Activated CD4-positive, alpha-beta T cell treated with anti-CD3 and anti-CD28 coated beads, Interleukin-2, amount 50 U/mL, for 16 hours (primary cell): ENCODE measurements at places on chromosomes 2 and 18.

GRCh38 chr2:104487366-104487765 is 366.5 kb upstream of the POU3F3 start:
- DNase-seq = no peak

- DNase-seq = no peak
Measured at GRCh38 chr18:44536046-44536445, 144.6 kb upstream of the SETBP1 start.

DNA sequence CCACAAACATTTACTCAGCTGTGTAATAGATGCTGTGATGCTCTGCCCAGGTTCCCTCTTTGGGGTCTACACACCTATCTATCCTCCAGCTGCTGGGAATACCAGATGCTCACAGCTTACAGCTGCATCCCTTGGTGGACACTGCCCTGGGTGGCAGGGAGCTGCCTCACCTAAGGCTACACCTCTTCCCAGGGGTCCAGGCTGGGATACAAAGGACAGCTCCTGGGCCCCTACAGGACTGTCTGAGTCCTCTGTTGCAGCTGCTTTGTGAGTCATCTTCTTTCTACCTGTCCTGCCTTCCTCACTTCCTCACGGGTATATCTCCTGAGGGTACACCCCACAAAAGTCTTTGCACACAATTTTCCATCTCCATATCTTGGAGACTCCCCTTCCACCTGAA is 27.6 kb downstream of the THNSL2 start:
- DNase-seq = no peak

GRCh38 chr2:20164061-20164733 is 60.7 kb downstream of the SDC1 start:
- DNase-seq = no peak

DNA sequence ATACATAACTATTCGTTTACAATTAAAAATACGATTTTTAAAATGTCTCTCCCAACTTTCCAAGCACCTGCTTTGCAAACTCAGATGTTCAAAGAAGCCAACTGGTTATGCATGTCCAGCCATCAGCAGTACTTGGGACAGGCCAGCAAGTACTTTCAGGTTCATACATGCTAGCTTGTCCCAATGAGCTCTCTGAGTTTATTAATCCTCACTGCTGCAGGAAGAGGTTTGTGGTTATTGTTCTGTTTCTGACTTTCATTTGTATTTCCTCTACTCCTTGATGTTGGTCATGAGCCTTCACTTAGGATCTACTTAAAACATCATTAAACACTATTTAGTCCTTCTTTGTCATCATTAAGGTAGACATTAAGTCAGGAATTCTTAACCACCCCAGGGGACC is 374.1 kb downstream of the LRATD1 start:
- peak; percentile 19 for DNase-seq

DNA sequence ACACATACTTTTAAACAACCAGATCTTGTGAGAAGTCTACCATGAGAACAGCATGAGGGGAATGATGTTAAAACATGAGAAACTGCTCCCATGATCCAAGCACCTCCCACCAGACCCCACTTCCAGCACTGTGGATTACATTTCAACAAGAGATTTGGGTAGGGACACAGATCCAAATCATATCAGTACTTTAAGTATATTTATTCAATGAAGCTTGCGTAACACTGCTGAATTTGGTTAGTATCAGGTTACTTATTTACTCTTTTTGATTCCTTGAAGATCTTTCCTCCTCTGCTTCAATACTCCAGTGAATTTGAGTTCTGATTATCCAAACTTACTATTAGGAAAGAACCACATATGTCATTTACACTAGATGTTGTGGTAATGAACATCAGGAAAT is 418.6 kb downstream of the PIK3C3 start:
- DNase-seq = no peak

DNA sequence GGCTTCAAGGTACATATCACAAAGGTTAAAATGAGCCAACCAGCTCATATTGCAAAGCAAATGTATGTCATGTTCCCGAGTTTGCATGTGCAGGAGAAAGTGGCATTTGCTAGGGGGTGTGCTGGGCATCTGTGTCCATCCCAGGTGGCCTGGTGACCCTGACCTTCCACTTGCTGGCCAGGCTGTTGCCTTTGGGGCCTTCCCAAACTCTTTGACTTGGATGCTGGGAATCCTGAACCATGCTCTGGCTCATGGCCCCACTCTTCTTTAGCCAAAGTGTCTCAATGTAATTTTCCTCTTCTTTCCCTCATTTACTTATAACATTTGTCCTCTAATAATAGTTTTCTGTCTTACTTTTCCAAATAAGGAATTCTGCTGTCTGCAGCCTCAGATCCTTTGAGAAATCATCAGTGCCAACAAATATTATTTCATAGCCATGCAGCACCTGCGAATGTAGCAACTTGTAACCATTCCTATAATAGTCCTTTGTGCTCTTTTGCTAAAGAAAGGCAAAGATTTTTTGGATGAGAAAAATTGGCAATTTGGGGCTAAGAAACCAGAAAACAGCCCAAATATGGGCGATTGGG is 64.2 kb downstream of the MTCL1 start:
- no peak for DNase-seq

DNA sequence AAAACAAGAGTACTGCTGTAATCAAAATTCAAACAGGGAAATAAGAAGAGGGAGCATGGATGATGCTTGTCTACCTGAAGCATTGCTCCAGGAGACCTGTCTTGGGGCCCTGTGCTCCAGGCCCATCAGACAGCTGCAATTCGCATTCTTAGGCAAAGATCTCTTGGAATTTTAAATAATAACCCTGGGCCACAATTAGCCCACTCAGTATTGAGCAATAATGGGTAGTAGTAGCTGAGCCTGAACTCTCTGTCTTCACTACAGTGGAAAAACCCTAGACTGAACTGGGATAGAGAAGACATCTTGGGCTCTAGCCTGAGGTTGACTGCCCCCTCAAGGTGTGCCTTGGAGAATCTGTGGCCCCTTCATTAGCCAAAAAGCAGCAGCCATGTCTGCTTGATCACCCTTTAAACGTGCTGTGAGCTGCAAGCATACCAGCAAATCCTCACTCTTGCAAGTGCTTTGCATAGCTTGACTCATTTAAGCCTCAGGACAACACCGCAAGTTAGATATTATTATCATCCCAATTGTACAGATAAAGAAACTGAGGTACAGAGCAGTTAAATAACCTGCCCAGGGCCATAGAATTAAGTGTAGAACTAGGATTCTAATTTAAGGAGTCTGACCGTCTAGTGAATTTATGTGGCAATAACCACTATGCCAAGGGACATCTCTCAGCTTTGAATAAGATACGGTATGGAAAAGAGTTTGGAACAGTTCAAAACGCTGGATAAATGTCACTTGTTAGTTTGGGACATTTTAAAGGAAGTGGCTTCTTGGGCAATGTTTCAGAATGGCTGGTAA is 69.0 kb downstream of the DDX1 start:
- DNase-seq = no peak

DNA sequence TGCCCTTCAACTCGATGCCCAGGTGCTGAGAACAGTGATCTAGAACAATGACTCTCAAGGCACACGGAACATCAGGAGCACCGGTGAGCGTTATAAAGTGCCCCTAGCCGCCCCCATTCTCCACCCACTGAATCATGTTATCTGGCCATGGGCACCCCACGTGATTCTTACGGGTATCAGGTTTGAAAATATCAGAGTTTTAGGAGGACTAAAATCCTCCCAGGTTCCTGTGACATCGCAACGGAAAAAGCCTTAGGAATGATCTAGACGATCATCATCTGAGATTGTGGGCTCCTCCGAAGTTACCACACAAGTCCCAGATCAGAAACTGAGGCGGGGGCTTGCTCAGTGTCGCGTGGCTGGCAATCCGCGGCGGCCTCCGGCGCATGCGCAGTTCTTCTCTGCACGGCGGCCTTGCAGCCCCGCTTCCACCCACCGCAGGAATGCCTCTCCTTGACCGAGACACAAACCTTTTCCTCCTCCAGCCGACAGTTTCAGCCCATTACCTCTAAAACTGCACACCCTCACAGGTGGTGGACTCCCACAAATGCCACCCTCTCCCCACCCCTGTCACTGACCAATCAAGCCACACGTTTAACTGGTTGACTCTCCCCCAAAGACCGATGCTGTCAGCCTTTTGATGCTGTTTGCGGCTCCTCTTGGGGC is 5.8 kb upstream of the MRPL33 start:
- DNase-seq = peak; percentile 29

- no peak for DNase-seq
Measured at GRCh38 chr2:232835687-232836208, 34.3 kb upstream of the SNORC start.

DNA sequence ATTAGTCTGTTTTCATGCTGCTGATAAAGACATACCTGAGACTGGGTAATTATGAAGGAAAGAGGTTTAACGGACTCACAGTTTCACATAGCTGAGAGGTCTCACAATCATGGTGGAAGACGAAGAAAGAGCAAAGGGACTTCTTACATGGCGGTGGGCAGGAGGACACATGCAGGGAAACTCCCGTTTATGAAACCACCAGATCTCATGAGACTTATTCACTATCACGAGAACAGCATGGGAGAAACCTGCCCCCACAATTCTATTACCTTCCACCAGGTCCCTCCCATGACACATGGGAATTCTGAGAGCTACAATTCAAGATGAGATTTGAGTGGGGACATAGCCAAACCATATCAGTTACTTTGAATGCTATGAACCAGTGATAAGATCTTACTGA is 44.1 kb downstream of the SCTR start:
- no peak for DNase-seq

DNA sequence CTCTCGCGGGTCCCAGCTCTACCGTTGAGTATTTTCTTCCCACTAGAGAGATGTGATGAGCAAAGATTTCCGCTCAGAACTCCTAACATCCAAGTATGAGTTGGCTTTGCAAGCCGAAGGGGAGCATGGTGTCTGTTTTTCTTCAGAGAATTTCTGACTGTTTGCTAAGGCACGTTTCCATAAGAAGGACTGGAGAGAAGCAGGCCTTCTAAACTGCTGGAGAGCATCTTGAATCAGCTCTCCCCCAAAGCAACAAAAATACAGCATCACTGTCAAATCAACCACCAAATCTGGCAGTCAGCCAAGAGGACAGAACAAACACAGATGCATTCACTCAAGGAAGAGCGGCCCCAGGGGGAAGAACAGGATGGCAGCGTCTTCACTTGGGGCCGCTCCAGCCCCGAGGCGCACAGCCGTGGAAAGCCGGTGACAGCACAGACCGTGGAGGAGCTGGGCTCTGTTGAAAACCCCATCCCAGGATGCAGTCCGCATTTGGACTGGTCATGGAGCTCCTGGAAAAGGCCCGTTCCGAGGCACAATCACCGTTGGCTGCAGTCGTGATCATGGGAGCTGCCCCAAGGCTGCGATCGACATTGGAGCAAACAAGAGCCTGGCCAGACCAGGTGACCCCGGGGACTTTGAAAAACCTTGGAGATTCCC is 101.4 kb downstream of the NFATC1 start:
- no peak for DNase-seq

DNA sequence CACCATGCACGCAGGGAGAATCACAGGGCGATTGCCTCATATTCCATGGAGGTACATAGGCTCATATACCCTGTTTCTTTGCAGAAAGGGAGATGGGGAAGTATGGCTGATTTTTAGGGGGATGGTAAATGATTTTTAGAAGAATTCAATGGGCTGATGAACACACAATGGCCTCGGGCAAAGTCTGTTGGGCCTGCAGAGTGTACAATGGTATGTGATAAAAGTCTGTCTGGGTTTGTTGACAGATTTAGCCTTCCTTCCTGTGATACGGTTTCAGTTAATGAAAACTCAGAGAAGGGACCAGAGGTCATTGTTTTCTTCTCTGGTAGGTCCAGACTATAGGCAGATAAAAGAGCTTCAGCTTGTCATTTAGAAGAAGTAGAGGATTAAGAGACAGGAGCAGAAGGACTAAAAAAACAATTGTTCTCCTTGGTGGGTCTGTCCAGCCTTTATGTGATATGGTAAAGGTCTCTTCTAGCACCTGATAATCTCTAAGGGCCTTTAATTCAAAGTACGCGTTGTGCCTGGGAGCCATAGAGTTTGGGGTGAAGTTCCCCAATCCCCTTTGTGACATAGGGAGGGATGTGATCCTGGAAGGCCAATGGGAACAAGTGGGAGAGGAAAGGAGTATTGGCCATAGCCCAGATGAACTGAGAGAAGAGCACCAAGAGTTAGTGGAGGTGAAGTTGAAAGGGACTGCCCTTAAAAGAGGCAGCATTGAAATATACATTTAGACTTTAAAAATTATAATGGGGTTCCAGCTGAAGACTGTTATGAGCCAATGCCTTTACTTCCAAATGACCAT is 107.5 kb upstream of the SERPINE2 start:
- DNase-seq = no peak

GRCh38 chr2:42167458-42167857 is 1.7 kb upstream of the EML4 start:
- DNase-seq = no peak

DNA sequence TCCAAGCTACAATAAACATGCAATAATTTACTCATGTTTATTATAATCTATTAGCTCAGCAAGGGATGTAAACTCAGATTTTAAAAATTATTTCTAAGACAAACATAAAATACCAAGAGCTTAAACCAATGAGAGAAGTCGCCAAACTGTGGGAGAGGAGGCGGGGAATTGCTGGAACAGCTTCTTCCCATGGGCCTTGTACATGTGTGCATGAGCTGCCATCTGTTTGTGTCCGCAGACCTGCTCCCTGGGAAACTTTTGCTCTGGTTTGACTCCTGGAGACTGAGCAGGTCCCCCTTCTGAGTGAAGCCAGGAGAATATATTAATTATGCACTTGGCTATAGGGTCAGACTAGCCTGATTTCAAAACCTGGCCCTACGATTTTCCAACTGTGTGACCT is 655.9 kb upstream of the SOX11 start:
- DNase-seq = no peak

DNA sequence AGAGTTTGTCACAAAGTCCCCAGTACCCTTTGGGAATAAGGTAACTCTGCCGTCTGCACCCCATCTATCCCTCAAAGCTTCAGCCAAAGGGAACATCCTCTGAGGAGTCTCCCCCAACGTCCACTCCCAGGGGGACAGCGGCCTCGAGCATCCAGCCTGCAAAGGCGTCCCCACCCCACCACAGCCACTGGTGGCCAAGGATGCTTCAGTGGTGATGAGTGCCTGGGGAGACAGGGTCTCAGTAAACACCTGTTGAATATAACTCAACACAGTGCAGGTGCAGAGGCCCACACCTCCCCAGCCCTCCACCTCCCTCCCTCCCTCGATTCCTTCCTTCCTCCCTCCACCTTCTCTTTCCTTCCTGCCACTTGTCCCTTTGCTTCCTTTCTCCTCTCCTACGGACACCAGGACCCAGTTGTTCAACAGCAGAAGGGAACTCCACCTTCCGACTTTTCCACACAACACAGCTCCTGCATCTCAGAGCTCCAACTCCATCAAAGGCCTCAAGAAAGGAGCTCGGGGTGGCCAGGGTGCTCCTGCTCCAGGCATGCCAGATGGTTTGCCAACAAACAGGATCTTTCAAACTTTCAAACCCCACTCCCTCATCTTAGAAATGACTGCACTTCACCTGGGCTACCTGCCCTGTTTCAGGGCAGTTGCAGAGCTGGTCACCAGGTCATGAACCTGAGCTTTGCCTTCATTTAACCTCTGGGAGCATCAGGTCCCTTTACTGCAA is 87.8 kb upstream of the SNTG2 start:
- DNase-seq = no peak
